ENCODE measurements at places on chromosomes 2 and 18.

DNA sequence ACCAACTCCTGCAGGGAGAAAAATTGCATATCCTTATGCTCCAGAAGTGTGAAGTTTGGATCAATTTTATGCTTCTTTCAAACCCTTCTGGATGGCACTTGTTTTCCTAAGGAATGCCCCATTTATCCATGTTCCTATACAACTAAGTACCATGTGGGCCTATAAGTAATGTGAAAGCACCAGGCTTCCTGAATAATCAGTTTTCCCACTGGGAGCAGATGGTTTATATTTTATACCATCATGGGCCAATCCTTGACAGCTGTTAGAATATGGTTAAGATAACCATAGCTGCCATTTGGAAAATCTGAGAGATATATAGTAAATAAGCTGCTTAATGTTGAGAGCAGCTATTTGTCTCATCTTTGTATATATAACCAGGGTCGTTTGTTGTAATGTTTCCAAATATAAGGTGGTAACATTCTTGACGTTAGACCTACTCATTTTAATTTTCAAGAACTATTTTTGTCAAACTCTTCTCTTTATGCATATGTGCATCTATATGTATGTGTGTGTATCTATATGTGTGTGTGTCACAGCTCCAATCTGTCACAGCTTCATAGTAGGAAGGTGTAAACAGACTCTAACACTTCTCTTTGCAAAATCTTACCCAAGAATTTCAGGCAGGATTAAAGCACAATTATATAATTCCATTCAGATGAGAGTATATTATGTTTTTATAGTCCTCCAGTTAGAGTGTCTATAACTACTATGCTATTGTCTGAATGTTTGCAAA is 458.7 kb upstream of the GCFC2 start:
- DNase-seq, result no peak

DNA sequence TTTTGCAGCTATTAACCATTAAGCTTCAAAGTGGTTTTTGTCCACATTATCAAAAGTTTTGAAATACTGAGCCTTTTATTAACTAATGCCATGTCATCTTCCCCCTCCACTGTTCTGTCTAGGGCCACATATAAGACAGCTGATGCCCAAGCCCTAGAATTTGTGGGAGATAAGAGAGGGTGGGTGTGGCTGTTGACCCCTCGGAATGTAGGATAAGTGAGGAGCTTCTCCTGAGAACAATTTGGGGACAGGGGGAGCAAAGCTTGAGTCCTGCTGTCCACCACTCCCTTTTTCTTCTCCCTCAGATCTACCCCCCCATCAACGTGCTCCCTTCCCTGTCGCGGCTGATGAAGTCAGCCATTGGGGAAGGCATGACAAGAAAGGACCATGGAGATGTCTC is 14.3 kb upstream of the ANKRD53 start:
- no peak for DNase-seq

GRCh38 chr18:29174891-29175290 is 998.0 kb upstream of the CDH2 start:
- no peak for DNase-seq

DNA sequence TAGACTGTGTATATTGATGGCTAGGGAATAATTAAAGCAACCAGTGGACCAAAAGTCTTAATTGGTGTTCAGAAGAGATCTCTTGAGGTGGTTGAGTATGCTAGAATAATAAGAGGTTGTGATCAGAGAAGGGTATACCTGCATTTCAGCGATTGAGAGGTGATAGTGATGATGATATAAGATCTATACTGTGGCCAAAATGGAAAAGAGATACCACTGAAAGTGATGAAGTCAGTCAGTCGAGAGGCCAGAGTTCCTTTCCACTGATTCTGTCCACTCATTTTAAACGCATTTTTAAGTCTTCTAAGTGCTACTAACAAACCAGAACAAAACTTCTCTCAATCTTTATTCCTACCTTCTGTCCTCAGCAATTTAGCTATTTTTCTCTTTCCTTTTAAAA is 32.9 kb downstream of the ACTR3 start:
- DNase-seq, result no peak

GRCh38 chr2:56505885-56506284 is 322.1 kb downstream of the CCDC85A start:
- no peak for DNase-seq

DNA sequence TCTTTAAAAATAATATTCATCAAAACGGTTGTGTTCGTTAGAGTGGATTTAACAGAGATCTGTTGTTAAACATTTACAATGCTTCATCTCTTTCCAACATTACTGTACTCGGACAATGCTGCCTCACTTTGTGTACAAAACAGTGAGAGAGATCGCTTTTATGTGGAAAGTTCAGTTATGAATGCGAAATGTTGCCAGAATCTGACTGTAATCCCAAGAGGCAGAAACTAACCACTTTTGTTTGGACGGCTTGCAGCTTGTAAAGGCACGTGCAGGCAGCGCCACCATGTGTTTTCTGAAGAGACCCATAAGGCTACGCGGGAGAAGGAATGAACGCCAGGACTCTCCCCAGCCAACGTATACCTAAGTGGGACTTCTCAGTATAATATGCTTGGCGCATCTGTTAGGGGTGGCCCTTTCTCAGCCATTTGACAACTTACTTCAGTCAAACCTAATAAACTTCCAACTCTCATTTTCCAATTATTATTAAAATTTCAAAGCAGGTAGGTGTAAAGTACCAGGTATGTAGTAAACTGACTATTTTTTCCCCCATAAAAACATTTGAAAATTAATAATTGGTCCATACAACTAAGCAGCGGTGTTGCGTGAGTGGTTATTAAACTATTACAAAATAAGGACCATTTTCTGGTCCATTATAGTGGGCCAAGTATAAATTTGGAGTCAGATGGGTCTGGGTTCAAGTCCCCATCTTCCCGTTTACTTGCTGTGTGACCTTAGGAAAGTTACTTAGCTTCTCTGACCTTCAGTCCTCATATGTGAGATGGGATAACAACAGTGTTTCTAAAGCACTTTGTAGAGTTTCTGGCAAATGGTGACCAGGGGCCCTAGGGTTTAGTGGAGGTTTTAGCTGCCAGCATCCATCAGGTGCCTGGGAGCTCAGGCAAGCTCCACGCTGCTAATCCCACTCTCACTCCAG is 5.6 kb upstream of the NAPG start:
- peak; percentile 13 for DNase-seq
